ENCODE measurements at places on chromosomes 12 and 14.
A peak's percentile ranks its signal among the peaks of the same experiment; 100 is the strongest.

- DNase-seq: no peak
Observed at GRCh38 chr14:75877292-75877691, 104.5 kb downstream of the TGFB3 start.

- no peak for DNase-seq
Observed at GRCh38 chr12:123671876-123672275, 963 bp downstream of the TCTN2 start.

GRCh38 chr14:90091393-90091792 is 29.6 kb downstream of the KCNK13 start:
- peak; percentile 54 for DNase-seq

DNA sequence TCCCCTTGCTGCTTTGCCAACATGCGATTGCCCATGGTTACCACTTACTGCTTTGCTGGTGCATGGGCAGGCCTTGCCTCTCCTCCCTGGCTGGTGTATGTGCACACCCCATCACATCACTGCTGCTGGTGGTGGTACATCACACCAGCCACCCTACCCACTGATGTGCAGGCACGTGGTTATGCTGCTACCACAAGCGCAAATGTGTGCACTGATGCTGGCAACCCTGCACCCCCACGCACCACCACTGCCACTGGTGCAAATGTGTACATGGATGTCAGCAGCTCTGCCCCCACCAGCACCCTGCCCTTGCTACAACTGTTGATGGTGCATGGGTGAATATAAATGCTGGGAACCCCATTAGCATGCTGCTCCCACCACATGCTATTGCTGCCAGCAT is 261.7 kb downstream of the AEBP2 start:
- no peak for DNase-seq

GRCh38 chr14:64338616-64339316 is 44.6 kb upstream of the ESR2 start:
- peak; percentile 99 for DNase-seq

DNA sequence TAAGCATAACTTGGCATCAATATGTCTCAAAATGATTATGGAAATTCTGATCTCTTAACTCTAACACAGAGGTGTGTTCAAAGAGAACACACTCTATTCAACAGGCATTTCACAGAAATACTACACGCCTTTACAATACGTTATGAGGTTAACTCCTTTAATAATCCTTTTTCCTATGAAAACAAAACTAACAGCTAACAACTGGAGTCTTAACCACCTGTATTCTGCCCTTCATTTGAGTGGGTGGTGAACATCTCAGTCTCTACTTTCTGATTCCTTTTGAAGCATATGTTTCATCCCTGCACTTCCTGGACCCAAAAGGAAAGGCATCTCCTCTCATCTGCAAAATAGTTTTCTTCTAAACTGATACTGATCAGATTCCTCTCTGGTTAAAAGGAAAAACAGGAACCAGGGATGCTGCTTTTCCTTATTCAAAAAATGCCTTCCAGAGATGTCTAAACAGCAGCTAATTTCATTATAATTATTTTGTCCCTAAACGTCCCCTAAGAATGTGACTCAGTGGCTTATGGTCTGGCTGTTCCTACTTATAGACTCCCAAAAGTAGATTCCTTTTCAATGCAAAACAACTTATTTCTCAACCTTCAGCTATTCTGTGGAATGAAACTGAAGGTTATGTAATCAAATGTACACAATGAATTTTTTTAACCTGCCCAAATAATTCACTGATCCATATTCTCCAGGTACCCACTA is 24.1 kb downstream of the ITPR2 start:
- DNase-seq: no peak

DNA sequence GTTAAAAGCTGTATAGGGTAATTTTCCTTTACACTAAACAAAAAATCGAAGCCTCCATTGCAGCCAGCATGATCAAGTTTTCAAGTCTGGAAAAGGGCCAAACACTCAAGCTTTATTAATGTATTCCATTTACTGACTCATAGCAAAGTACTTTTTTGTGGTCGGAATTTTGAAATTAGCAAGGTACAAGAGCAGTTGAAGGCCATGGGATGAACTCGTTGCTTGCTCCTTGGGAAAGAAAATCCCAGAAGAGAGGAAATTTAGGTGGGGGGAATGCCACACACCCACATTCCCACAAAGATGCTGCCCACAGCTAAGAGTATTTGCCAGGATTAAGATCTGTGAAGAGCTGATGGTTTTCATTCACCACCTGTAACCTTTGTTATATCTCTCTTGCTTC is 333.7 kb downstream of the EGLN3 start:
- DNase-seq: no peak

GRCh38 chr14:102985665-102986064 is 63.2 kb downstream of the AMN start:
- no peak for DNase-seq

DNA sequence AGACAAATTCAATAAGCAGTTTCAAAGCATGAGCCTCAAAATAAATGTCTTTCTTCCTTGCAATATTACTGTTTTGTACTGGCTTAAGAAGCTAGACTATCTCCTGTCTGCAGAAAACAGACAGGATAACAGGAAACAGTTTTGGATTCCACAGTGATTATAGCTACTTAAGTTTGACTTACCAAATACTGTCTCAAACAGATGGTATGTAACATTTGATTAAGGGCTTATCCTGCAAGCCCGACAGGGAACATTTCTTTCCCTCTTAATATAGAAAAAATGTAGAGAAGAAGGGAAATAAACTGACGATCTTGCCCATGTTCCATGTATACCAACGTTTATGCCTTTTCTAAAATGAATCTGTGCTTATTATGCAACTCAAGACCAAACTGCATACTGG is 179.9 kb upstream of the EEA1 start:
- no peak for DNase-seq

DNA sequence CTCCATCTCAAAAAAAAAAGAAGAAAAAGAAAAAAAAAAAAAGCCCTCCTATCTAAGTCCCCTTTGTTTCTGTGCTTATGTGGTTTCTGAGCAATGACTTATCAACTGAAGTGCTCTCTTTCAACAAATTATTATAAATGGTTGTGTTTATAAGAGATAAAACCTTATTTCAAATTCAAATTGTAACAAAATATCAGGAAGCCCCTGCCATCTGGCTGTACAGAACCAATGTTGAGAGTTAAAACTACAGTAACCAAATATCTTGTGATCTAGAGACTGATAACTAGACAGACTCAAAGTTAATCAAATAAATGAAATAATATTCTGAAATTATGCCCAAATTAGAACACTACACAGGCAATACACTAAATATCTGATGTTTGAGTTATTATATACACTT is 143.0 kb upstream of the CPNE8 start:
- DNase-seq: no peak

DNA sequence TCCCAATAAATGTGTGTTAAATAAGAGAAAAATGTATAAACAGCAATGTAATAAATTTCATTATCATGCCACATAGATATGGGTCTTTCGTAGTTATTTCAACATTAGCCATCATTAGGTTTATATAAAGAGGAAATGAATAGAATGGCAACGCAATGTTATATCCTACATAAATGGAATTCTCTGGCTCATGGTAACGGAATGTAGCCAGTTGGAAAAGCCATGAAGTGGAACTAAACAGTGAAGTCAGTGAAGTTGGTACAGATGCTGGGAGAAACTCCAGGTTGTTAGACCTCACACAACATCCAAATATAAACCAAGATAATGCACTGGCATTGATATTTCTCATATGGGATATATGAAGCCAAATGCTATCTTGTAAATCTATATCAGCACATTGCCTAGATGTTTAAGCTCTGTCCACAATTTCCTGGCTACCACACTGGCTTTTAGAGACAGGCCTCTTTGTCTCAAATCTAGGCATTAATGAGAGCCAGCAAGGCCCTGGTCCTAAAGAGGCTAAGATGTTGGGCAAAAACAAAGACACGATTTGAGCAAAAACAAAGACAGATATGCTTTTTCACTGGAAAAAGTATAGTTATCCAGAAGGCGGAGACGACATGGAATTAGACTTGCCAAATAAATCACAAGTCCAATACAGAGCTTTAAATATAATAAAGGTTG is 861.0 kb downstream of the RPS29 start:
- DNase-seq: no peak

DNA sequence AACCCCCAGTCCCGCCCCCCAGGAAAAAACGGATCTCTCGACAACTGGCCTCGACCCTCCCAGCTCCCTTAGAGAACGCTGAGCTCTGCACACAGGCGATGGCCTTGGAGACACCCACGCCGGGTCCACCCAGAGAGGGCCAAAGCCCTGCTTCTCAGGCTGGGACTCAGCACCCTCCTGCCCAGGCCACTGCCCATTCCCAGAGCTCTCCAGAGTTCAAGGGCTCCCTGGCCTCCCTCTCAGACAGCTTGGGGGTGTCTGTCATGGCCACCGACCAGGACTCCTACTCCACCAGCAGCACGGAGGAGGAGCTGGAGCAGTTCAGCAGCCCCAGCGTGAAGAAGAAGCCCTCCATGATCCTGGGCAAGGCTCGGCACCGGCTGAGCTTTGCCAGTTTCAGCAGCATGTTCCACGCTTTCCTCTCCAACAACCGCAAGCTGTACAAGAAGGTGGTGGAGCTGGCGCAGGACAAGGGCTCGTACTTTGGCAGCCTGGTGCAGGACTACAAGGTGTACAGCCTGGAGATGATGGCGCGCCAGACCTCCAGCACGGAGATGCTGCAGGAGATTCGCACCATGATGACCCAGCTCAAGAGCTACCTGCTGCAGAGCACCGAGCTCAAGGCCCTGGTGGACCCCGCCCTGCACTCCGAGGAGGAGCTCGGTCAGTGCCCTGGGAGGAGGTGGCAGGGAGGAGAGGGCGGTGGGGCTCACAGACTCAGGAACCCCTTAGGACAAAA is 95.8 kb downstream of the LGMN start:
- no peak for DNase-seq

DNA sequence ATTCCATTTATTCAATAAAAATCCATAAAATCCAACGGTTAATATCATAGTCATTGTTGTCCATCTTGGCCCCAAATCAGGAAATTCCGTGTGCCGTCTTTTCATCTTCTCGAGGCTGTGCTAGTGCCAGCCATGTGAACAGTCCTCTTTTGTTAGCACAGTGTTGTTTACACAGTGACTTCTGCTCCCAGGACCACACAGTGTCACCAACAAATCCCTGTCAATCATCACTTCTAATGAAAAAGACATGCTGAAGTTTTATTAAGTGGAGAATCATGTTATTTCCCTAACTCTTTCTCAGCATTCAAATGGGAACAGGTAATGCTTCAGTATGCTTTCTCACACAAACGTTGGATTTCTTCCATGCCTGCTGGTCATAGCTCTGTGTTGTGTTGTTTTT is 1.9 kb upstream of the SLCO1A2 start:
- DNase-seq: no peak

DNA sequence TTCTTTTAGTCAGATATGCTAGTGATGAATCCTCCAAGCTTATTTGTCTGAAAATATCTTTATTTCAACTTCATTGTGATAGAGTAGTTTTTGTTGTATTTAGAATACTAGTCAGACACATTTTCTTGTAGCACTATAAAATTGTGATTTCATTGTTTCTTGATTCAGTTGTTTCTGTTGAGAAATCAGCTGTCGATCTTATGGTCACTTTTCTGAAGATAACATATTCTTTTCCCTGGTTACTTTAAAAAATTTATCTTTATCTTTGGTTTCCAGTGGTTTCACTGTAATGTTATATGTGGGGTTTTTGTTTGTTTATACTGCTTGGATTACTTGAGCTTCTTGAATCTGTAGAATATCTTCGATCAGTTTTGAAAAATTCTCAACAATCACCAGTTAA is 426.1 kb downstream of the SOX5 start:
- no peak for DNase-seq

DNA sequence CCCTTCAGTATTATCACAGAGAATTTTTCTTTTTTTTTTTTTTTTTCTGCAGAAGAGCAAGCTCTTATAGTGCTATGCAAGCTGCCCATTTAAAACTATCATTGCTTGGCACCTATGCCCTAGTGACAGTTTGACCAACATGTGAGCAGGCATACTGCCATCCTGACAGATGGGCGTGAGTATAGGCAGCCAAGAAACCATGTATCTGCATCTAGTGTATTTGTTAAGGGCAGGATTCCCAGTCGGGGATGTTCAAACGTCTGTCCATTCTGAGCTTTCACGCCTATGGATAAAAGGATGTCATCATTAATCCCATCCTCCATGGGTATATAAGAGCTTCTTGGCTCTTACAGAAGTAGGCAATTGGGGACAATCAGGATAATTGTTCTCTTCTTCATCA is 8.8 kb downstream of the VRK1 start:
- DNase-seq: no peak

DNA sequence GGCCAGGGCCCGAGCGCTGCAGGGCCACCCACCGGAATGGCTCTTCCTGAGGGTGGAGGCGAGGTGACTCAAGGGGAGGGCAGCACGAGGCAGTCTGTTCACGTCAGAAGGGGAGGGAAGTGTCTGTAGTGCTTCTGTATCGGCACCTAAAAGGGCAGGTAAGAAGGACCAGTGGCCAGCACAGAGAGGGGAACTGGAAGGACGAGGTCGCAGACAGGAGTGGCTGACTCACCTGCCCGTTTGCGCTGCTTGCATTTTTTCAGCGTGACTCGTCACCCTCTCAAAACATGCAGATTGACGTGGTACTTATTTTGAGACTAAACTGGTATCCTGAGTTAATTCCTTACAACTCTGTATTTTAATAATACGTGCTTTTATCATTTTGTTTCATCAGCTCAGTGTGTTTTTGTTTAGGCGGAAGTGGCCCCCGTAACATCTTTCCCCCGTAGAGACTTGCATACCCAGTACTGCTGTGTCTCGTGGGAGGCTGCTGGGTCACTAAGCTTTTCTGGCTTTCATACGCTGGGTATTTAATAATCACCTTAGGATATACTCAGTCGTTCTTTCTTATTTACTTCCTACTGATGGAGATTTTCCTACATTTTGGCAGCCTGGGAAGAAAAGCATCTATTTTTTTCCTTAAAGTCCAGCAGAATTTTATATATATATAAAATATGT is 26.4 kb downstream of the SFSWAP start:
- no peak for DNase-seq

DNA sequence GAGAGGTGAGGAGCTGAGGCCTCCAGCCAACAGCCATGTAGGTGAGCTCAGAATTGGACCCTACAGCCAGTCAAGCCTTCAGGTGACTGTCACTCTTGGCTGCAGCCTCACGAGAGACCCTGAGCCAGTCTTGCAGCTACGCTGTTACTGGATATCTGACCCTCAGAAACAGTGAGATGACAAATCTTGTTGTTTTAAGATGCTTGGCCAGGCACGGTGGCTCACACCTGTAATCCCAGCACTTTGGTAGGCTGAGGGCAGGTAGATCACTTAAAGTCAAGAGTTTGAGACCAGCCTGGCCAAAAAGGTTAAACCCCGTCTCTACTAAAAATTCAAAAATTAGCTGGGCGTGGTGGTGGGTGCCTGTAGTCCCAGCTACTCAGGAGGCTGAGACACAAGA is 6.2 kb downstream of the PLEK2 start:
- no peak for DNase-seq

GRCh38 chr14:76810953-76811400 is 1.7 kb downstream of the ANGEL1 start:
- peak; percentile 8 for DNase-seq

DNA sequence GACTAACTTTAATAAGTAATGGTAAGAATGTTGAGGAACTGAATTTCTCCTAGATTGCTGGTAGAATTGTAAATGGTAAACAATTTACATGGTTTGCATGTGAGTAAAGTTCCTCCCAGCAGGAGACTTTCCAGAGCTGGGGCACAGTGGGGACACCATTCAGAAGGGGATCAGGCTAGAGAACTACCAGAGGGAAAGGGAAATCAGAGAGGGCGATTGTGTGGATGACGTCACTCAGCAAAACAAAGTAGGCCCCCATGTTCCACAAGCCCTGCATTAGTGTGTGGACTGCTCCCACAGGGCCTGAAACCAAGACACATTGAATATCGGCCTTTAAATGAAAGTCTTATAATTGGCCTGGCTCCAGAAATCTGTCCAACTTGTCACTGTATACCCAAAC is 9.5 kb downstream of the RNASE11 start:
- no peak for DNase-seq
